ENCODE measurements at places on chromosomes 3 and 15.

- DNase-seq = no peak
Measured at GRCh38 chr3:71614869-71615268, 31.3 kb upstream of the FOXP1 start.

GRCh38 chr3:64450396-64450956 lies 225.2 kb upstream of the PRICKLE2 start:
- DNase-seq = no peak

- DNase-seq = no peak
Measured at GRCh38 chr15:99956022-99956775, 223.0 kb upstream of the LYSMD4 start.

DNA sequence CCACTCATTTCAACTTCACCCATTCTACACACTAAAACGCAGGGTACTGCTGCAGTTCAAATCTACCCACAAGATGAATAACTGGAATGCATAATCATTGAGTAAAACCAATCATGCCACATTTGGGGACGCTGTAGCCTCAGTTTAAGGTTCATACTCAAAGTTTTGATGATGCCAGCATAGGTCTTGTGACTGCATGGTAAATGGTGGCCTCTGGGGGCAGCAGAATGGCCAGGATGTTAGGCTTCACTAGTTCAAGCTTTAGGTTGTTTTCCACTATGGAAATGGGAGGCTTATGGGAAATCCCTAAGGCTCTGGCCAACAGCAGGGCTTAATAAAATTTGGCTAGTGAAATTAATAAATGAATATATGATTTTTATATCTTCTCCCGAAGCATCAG lies 104.3 kb upstream of the TSC22D2 start:
- no peak for DNase-seq

- DNase-seq = no peak
Measured at GRCh38 chr3:116340680-116341216, 104.5 kb downstream of the LSAMP start.

GRCh38 chr3:159273608-159274007 lies 471.8 kb downstream of the MFSD1 start:
- no peak for DNase-seq

- no peak for DNase-seq
Measured at GRCh38 chr3:15387735-15388134, 39.6 kb downstream of the METTL6 start.

- DNase-seq = no peak
Measured at GRCh38 chr15:92906563-92907081, 6.5 kb downstream of the CHD2 start.

- DNase-seq = no peak
Measured at GRCh38 chr3:129614435-129614834, 8.0 kb upstream of the PLXND1 start.

GRCh38 chr3:47871389-47871788 lies 68.5 kb downstream of the DHX30 start:
- DNase-seq = no peak

- DNase-seq = no peak
Measured at GRCh38 chr3:122464659-122465058, 48.8 kb upstream of the WDR5B start.

- DNase-seq = no peak
Measured at GRCh38 chr3:107028626-107029025, 348.6 kb upstream of the CCDC54 start.

GRCh38 chr3:64266983-64267382 lies 41.7 kb upstream of the PRICKLE2 start:
- DNase-seq = no peak

DNA sequence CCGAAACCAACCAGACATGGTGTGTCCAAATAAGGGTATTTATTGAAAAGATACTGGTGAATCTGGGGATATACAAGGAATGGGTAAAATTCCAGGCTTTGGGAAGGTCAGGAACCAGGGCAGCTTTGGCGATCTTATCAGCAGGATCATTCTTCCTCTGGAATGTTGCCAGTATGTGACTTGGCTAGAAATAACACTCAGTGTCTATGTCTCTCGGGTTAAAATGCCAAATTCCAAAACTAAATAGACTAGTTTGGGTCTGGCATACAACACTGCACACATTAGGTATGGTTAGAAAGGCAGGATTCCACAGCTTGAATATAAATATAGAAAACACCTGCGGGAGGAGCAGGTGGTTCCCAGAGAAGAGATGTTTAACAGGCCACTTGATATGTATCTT lies 220.2 kb upstream of the CD96 start:
- no peak for DNase-seq

- no peak for DNase-seq
Measured at GRCh38 chr3:55161231-55161630, 233.4 kb upstream of the LRTM1 start.

DNA sequence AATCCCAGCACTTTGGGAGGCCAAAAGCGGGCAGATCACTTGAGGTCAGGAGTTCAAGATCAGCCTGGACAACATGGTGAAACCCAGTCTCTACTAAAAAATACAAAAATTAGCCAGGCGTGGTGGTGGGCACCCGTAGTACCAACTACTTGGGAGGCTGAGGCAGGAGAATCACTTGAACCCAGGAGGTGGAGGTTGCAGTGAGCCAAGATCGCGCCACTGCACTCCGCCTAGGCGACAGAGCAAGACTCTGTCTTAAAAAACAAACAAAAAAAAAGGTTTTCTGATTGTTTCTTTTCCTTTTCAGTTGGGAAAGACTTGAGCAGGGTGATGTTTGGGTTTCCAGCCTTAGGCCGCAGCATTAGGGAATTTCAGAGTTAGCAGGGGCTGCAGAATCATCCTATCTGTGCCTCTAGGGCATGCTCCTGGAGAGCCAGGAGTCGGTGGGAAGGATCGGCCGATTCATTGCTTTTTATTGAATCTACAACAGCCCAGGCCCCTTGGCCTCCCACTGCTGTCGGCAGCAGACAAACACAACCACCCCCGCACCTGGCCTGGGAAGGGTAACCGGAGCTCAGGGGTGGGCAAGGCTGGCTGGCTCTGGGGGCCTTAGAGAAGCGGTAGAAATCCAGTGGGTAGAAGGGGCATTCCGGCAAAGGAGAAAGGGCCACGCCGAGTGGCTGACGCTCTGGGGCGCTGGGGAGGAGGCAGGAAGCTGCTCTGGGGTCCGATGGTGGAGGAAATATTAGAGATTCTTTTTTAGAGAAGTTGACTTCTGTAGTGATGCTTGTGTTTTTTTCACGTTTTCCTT lies 6.3 kb downstream of the CHAC1 start:
- no peak for DNase-seq

GRCh38 chr3:14001136-14001535 lies 121.3 kb upstream of the WNT7A start:
- no peak for DNase-seq

GRCh38 chr15:41630616-41631217 lies 29.5 kb upstream of the MGA start:
- DNase-seq = no peak

DNA sequence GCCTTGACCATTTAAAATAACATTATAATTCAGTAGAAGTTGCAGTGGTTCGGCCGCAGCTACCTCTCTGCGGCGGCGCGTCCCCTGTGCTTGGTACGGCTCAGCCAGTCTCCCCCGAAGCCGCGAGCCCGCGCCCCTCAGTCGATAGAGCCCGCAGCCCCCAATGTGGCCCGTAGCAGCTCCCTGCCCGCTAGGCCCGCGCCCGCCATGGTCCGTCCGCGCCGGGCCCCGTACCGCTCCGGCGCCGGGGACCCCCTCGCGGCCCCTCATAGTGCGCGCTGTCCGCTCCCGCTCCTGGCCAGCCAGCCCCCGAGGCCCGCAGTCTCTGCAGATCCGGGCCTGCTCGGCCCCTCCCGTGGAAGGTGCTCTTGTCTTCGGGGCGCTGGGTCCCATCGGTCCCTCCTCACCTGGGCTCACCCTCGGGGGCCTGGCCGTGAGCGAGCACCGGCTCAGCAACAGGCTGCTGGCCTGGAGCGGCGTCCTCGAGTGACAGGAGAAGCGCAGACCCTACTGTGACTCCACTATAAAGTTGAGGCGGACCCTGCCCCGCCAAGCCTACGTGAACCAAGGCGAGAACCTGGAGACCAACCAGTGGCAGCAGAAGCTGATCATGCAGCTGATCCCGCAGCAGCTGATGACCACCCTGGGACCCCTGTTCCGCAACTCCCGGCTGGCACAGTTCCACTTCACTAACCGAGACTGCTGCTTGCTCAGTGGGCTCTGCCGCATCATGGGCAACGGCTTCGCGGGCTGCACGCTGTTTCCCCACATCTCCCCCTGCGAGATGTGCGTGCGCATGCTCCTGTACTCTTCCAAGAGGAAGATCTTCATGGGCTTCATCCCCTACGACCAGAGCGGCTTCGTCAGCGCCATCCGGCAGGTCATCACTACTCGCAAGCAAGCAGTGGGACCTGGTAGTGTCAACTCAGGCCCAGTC lies 21.8 kb upstream of the GPR156 start:
- DNase-seq = no peak

DNA sequence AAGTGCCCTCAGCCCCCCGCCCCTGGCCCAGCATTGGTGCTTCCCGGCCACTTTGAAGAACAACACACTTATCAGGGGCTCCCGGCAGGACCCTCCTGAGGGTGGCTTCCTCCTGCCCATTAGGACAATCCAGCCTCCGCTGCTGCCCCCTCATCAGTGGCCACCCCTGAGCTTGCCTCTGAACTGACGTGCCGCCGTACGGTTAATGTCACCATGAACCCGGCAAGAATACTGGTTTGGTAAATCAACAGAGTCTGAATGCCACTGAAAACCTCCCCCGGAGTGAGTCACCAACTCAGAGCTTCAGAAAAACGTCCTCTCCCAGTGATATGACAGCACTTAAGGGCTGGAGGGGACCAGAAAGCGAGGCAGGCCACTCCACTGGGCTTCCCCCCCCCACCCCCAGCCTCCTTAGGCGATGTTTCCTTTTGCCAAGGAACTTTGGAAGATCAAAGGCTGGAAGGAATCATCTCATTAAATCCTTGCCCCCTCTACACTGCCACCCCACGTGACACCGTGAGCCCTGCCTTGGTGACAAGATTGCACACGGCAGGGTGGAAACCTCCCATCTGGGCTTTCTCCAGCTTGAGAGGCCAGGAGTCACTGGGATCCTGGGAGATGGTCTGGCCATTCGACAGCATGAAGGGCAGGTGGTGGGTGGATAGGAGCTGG lies 142.1 kb downstream of the NUP210 start:
- no peak for DNase-seq

- DNase-seq = no peak
Measured at GRCh38 chr3:71987828-71988227, 202.9 kb upstream of the PROK2 start.

- no peak for DNase-seq
Measured at GRCh38 chr3:45816544-45816943, 20.2 kb upstream of the SLC6A20 start.

DNA sequence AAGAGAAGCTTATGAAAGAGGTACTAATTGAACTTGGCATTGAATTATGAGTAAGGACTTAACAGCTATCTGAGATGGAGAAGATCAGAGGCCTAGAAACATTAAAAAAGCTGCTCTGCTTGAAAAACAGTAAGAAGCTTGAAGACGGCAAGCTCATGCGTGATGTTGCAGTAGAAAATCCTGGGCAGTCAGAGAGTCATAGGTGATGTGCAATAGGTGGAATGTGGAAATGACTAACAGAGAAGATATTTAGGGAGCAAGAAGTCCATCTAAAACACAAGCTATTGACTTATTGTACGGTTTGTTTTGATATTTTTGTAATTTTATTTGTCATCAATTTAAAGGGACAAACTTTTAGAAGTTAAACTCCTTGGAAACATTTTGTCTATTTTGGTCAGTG lies 1101.4 kb downstream of the ROBO2 start:
- DNase-seq = no peak

GRCh38 chr3:184284696-184285095 lies 8.9 kb downstream of the ECE2 start:
- no peak for DNase-seq

DNA sequence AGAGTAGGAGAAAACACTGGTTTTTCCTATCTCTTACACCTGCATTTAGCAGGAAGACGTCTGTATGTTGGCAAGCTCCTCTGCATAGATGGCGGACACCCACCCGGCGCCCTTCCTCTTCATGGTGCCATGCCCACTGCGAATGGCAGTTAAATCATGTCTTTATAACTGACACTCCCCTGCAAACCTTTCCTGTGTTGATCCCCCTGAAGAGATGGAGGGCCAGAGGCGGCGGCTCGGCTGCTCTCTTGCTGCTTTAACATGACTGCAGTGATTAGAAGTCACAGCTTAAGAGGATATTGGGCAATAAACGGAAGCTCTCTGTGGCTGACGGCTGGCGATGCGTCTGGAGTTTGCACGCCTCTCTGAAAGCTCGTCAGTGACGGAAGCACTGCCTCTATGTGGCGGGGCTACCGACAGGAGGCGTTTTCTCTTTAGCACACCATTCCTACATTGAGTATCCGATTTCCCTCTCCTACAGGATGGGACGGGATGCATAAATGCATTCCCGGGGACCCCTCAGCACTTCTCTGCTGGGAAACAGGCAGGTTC lies 25.5 kb upstream of the SNRPA1 start:
- peak; percentile 36 for DNase-seq

DNA sequence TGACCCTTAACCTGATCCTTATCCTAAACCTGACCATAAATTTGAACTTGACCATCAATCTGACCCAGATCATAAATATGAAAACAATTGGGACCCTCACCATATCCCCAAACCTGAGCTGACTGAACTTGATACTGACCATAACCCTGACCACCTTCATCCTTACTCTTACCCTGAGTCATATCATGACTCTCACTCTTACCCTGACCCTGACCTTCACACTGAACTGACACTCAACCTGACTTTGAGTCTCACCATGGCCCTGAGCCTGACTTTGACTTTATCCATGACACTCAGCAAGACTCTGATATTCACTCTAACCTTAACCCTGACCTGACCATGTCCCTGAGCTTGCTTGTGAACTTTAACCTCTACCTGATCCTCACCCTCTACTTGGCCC lies 34.3 kb upstream of the SLC25A26 start:
- no peak for DNase-seq

All from stimulated activated CD8-positive, alpha-beta memory T cell treated with anti-CD3 and anti-CD28 coated beads, Interleukin-4, amount 100 ng/mL, for 24 hours (primary cell).